ENCODE measurements at places on chromosomes 3 and 15.

DNA sequence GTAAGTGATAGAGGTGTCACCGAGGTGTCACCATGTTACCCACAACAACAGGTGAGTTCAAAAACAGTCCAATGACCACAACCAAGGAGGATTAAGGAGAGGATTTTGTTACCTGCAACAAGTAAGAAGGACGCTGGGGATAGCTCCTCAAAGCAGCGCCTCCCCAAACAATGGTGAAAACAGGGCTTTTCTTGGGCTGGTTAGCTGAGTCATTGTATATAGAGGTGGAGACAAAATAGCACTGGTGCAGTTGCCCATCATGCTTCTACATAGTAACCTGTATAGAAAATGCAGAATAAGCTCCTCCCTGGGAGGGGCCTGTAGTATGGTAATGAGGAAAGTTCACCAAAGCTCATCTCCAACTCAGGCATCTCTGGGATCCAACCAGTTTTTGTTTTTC lies 116.9 kb upstream of the EIF1B start:
- DNase-seq = peak; percentile 23

- no peak for DNase-seq
Measured at GRCh38 chr3:88467191-88467590, 317.4 kb downstream of the C3orf38 start.

- DNase-seq = no peak
Measured at GRCh38 chr15:86193716-86194380, 114.2 kb downstream of the AGBL1 start.

- peak; percentile 53 for DNase-seq
Measured at GRCh38 chr15:34753236-34753894, 1.4 kb downstream of the GJD2 start.

- no peak for DNase-seq
Measured at GRCh38 chr15:89504166-89504565, 7.8 kb upstream of the RHCG start.

DNA sequence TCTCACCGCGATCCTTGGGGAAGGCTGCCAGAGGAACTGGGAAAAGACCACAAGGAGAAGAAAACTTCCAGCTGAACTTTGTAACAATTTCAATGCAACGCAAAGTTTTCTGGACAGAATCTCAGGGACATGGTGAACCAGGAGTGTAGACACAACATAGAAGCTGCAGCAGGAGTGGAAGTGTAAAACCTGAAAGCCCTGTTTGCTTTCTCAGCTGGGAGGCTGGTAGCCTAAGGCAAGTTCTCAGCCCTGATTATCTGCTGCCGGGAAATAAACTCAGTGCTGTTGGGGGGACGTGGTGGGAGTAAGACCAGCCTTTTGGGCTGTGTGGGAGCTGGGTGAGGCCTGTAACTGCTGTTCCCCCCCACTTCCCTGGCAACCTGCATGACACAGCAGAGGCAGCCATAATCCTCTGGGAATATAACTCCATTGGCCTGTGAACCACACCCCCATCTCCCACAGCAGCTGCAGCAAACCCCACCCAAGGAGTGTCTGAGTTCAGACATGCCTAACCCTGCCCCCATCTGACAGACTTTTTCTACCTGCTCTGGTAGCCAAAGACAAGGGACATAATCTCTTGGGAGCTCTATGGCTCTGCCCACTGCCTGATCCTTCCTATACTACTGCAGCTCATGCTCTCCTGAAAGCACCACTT lies 106.7 kb downstream of the ZNF621 start:
- DNase-seq = peak; percentile 75

DNA sequence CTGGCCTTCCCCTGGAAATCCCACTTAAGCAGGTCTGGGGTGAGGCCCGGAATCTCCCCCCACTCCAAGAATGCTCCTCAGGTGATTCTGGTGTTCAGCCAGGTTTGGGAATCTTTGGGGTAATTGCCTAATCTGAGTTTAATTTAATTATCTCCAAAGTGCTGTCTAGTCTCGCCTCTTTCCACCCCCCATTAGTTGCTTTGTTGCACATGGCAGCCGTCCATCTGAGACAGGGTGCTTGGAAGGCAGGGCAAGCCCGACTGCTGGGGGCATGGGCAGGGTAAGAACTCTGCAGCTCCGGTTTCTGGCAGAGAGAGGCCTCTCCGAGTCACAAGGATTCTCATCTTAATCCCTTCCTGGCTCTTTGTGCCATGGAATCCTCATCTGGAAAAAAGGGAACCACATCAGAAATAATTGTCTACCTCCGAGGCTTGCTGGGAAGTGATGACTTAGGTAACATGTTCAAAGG lies 15.0 kb downstream of the IL17RD start:
- DNase-seq = no peak

DNA sequence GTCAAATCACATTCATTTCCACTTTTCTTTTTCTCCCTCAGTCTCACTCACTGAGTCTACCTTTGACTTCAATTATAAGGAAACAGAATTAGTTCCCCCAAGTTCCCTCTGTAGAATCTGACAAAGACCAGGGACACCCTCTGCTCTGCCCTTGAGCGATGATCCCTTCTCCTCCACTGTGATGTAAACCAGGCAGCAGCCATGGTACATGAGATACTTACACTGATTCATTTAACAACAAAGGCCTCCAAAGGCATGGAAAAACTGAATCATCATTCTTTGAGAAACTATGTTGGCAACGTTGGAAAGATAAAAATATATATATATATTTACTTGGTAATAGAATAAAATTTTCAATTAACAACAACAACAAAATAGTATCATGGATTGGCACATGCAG lies 84.1 kb downstream of the P3H2 start:
- DNase-seq = peak; percentile 52

- no peak for DNase-seq
Measured at GRCh38 chr15:35168464-35168863, 83.4 kb upstream of the NANOGP8 start.

DNA sequence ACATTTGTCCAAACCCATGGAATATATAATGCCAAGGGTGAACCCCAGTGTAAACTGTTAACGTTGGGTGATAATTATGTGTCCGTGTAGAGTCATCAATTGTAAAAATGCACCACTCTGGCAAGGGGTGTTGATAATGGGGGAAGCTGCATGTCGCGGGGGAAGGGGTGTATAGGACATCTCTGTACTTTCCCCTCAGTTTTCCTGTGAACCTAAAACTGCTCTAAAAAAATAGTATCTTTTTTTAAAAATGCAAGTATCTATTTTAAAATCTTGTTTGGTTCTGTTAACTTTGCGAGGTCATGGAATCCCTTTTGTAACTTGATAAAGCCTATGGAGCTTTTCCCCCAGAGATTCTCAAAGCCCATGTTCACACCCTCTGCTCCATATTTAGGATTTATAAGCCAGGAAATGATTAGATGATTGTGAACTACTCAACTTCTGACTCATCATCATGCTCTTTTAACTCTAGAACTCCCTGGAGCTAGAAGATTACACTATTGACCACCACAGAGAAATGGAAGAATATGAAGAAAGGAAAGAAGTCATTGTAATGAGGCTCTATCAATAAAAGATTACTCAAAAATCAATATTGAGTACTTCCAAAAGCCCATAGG lies 56.1 kb upstream of the C3orf49 start:
- no peak for DNase-seq

DNA sequence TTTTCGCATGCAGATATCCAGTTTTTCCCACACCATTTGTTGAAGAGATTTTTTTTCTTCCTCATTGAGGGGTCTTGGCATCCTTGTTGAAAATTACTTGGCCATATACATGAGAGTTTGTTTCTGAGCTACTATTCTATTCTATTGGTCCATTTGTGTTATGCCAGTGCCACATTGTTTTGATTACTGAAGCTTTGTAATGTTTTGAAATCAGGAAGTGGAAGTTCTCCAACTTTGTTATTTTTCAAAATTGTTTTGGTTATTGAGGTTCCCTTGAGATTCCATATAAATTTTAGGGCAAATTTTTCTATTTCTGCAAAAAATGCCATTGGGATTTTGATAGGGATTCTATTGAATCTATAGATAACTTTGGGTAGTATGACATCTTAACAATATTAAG lies 130.3 kb upstream of the PFN2 start:
- DNase-seq = no peak

- no peak for DNase-seq
Measured at GRCh38 chr3:106826791-106827311, 550.4 kb upstream of the CCDC54 start.
